ENCODE measurements at places on chromosomes 7 and 10. TPM values are rescaled to one million over a fixed set of nuclear protein-coding genes. Genes with fewer than 3 reads are reported as not detected.

Gene GPR26
- total RNA-seq: not detected

Gene AGK
- total RNA-seq: 43.4 TPM

Gene ADAM22
- 3.2 TPM for total RNA-seq

- peaks cover 55% of the 10 kb centered on the region for H3K4me1 ChIP-seq
- H3K27ac ChIP-seq: peak overlapping the region; percentile 28
- no peak for DNase-seq
- no peak overlapping the region for H3K4me3 ChIP-seq
- no peaks in the 10 kb centered on the region for H3K27me3 ChIP-seq
Observed at GRCh38 chr10:17431871-17432311, 22.5 kb downstream of the ST8SIA6 start.

DNA sequence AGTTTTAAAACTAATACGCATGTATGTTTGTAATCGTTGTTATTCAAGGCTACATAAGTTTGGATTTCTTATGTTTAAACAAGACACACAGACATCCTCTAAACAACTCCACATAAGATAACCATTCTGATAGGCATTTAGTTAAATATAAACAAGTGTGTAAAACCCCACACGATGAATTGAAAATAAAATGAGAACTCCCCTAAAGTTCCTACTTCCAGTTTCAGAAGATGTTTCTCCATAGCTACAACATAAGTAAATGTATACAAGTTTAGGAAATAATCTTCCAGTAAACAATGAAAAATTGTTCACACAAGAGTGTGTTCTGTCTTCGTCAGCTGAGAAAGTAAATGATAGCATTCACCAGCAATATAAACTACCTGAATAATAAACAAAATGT lies 246.8 kb downstream of the RNLS start:
- no peaks in the 10 kb centered on the region for H3K27me3 ChIP-seq
- no peaks in the 10 kb centered on the region for H3K4me1 ChIP-seq
- H3K27ac ChIP-seq: no peak overlapping the region
- no peaks in the 10 kb centered on the region for H3K36me3 ChIP-seq
- H3K4me3 ChIP-seq: no peak overlapping the region
- no peak for DNase-seq

GRCh38 chr7:40470817-40471216 lies 336.0 kb downstream of the SUGCT start:
- H3K4me1 ChIP-seq: no peaks in the 10 kb centered on the region
- H3K4me3 ChIP-seq: no peak overlapping the region
- no peaks in the 10 kb centered on the region for H3K27me3 ChIP-seq
- H3K27ac ChIP-seq: no peak overlapping the region
- no peak for DNase-seq
- H3K36me3 ChIP-seq: no peaks in the 10 kb centered on the region

- H3K36me3 ChIP-seq: peaks cover 100% of the 10 kb centered on the region
- H3K4me1 ChIP-seq: no peaks in the 10 kb centered on the region
- DNase-seq: no peak
- H3K27me3 ChIP-seq: no peaks in the 10 kb centered on the region
- H3K4me3 ChIP-seq: no peak overlapping the region
Observed at GRCh38 chr7:149216402-149216801, 21.1 kb downstream of the ZNF282 start.

DNA sequence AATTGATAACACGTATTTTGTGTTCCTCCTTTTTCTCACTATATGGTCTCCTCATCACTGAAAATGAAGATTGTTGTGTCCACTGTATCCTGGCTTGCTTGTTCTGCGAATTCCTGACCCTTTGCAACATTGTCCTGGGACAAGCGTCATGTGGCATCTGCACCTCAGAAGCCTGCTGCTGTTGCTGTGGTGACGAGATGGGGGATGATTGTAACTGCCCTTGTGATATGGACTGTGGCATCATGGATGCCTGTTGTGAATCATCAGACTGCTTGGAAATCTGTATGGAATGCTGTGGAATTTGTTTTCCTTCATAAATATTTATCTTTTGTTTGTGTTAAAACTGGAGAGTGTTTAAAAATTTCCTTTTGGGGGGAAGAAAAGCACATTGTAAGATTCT lies 93.7 kb downstream of the MDFIC start:
- H3K27me3 ChIP-seq: no peaks in the 10 kb centered on the region
- H3K4me1 ChIP-seq: no peaks in the 10 kb centered on the region
- H3K27ac ChIP-seq: no peak overlapping the region
- H3K36me3 ChIP-seq: no peaks in the 10 kb centered on the region

DNA sequence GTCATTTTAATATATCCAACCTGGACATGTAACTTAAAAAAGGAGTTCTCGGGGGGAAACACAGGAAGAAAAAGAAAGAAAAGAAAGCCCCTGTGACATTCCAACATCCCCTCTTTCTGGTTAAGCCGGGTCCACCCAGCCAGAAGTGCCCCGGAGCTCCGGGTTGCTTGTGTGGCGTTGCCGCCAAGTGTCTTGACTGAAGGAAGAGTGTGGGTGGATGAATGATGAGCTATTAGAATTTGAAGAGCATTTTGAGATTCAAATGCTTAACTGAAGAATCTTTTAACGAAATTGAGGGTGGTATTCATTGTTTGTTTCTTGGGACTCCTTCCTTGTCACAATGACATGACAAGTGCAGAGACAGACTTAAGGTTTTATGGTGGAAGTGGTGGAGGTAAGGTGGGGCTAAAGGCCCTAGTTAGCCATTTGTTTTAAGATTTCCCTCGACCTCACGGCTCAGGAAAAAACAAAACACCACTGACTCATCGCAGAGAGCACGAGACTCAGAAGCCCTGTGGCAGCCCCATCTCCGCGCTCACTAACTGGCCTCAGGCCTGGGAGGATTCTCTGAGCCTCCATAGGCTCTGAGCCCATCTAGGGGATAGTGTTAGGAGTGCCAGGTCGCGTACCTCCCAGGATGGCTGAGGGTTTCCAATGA lies 1.8 kb upstream of the GLI3 start:
- H3K4me1 ChIP-seq: peaks cover 6% of the 10 kb centered on the region
- no peaks in the 10 kb centered on the region for H3K27me3 ChIP-seq
- H3K36me3 ChIP-seq: no peaks in the 10 kb centered on the region
- peak overlapping the region; percentile 67 for H3K27ac ChIP-seq
- no peak overlapping the region for H3K4me3 ChIP-seq

DNA sequence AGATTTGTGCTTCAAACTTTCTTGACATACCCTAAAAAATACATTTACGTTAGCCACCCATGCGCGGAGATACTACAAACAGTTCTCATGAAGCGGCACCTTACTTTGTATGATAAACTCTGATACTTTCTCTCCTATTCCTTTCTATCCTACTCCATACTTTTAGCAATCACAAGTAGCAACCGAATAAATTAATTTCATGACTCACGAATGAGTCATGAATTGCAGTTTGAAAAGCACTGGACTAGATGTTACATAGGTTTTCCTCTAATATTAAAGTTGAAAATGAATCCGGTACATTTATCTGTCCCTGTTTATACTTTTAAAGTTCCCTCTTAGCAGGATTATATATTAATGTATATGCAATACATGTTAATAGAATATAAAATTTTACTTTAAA lies 67.6 kb downstream of the CUBN start:
- peaks cover 20% of the 10 kb centered on the region for H3K4me1 ChIP-seq
- DNase-seq: no peak
- peak overlapping the region; percentile 2 for H3K27ac ChIP-seq
- no peaks in the 10 kb centered on the region for H3K27me3 ChIP-seq

All from heart right ventricle (tissue), 16 donors.